ENCODE measurements at places on chromosomes 16 and 17. TPM values are rescaled to one million over a fixed set of nuclear protein-coding genes. Genes with fewer than 3 reads are reported as not detected.

The CACNG4 gene
- total RNA-seq, result not detected

The SLC5A2 gene
- not detected for total RNA-seq

The CASKIN1 gene
- 0.10 TPM for total RNA-seq

The KRTAP3-1 gene
- not detected for total RNA-seq

The OR3A3 gene
- not detected for total RNA-seq

The TBX4 gene
- not detected for total RNA-seq

The RPUSD1 gene
- 20.6 TPM for total RNA-seq

The KRT28 gene
- not detected for total RNA-seq

The FAM171A2 gene
- 0.23 TPM for total RNA-seq

The SYT17 gene
- 0.10 TPM for total RNA-seq

The ALOX15B gene
- total RNA-seq, result 1.0 TPM

The SLC16A6 gene
- 7.1 TPM for total RNA-seq

DNA sequence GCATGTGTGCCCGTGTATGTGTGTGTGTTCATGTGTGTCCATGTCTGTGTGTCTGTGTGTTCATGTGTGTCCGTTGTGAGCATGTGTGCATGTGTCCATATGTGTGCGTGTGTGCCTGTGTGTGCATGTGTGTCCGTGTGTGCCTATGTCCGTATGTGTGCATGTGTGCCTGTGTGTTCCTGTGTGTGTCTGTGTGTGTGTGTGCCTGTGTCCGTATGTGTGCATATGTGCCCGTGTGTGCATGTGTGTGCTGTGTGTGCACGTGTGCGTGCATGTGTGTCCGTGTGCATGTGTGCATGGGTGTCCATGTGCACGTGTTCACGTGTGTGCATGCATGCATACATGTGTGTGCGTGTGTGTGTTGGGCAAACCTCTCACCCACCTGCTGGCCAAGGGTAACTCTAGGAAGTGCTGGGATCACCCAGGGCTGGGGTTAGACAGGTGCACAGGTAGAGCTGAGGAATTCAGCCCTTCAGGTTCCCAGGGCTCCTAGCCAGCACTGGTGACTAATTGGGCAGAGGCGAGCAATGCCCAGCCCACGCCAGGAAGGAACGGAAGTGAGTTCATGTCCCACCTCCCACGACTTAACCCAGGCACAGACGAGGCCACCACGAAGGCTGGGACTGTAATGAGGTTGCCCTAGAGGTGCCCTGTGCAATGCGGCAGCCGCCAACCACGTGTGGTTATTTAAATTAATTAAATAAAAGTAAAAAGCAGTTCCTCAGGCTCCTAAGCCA lies 8.2 kb upstream of the CSNK1D start:
- no peak for DNase-seq

DNA sequence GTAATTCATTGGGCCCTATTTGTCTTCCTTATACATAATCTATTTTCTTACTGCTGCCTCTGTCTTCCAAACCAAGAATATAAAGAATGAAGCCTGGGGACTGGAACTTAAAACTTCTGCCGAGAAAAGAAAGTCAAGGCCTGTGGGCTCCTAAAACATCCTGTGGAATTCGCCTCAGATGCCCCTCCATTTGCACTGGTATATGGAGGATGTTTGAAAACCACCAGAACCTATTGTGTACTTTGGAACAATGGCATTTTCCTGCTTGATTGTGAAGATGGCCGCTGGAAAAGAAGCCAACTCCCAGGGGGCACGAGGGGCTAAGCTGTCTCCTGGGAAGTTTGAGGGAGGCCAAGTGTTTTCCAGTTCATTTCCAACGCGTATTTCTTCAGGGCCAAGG lies 122.4 kb downstream of the WWOX start:
- DNase-seq, result no peak

DNA sequence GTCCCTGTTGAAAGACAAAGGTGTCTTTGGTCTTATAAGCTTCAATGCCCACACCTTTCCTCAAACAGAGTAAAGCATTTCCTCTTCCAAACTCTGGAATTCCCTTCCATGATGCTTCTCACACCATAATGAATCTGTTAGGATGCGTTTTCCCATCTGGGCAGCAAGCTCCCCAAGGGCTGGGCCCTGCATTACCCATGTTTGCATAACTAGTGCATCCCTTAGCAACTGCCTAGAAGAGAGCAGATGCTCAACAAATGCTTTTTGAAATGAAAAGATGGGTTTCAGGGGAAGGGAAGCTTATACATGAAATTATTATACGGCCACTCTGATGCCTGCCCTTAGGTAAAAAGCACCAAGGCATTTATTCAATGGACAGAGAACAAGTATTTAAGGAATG lies 124.5 kb upstream of the CCL2 start:
- DNase-seq, result no peak

- no peak for DNase-seq
Observed at GRCh38 chr16:26457095-26457494, 609.6 kb upstream of the C16orf82 start.

DNA sequence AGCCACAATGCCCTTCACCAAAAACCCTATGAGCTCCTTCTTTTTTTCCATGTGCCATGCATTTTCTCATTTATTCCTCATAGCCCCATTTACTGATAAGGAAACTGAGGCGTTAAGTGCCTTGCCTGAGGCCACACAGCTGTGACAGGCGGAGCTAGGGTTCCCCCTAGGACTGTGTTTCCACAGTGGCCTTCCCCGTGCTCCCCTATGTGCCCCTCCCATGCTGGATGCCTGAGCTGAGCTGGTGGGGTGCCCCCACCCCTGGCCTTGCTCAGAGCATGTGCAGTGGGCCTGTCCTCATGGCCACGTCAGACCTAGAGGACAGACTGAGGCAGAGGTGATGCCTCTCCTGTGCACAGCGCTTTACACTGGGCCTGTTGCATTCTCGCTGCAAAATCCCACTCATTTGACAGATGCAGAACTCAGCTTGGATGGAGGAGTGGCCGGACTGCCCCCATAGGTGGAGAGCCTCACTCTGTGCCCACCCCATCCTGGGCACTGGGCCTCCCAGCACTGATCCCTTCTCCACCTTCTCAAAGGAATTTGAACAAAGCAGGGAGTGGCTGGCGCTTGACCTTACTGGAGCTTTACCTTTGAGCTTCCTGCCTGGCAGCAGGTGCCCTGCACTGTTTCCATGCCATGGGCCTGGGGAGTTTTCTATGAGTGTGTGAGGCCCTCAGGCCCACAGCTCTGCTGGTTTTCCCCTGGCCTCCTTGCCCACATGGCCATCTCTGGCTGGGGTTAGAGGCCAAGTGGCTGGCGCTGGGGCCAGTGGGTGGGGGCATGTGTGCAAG lies 2.6 kb downstream of the MAP2K3 start:
- no peak for DNase-seq

- DNase-seq, result no peak
Observed at GRCh38 chr16:89193576-89194293, 6.6 kb downstream of the SLC22A31 start.

DNA sequence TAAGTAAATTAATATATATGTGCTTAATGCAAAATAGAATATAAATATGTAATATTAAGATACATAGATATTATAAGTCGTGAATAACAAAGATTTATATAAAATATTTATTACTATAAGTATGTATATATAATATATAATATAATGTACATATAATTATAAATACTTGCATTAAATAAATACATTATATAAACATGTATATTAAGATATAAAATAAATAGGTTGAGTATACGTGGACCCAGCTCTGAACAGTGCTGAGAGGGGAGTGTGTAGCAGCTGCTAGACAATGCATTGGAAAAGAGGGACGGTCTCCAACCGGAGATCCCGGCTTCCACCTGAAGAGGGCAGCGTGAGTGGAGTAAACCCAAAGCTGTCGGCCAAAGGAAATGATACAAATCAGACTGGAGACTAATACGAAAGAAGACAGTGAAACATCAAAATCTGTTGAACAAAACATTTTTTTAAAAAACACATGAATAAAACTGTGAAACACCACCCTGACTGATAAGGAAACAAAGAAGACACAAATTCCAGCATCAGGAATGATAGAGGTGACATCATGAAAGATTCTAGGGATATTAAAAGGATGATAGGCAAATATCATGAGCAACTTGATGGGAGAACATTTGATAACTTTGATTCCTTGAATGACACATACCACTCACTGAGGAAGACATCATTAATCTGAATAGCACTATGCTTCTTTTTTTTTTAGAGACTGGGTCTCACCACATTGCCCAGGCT lies 125.4 kb upstream of the CHMP6 start:
- peak; percentile 72 for DNase-seq

DNA sequence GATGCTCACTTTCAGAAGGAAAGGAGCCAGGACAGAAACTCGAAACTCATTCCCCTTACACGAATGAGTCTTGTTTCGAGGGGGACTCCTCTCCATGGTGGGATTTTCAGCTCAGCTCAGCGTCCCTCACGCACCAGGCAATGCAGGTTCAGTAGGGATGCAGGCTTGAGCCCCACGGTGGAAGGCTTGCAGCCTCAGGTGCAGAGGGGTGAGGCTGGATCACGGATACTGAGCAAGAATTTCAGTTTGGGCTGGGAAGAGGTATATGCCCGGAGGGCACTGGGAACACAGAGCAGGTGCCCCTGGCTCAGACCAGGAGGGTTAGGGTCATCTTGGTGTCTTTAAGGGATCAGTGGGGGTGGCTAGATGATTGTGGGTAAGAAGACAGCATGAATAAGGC lies 344.9 kb upstream of the TNRC6C start:
- DNase-seq, result no peak

DNA sequence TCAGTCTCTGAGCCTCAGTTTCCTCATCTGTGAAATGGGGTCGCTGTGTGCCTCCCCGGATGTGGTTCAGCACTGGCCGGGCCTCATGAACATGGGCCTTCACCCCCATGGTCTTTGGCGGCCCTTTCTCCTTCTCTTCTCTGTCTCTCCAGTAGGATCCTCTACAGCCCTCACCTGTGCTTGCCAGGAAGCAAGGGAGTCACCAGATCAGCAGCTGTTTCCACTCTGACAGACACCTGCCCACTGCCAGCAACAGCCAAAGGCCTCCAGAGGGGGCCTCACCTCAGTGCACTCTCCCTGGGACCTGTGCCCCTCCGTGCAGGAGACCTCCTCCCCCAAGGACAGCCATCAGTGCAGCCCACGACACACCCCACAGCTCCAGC lies 89.4 kb downstream of the C16orf78 start:
- no peak for DNase-seq

DNA sequence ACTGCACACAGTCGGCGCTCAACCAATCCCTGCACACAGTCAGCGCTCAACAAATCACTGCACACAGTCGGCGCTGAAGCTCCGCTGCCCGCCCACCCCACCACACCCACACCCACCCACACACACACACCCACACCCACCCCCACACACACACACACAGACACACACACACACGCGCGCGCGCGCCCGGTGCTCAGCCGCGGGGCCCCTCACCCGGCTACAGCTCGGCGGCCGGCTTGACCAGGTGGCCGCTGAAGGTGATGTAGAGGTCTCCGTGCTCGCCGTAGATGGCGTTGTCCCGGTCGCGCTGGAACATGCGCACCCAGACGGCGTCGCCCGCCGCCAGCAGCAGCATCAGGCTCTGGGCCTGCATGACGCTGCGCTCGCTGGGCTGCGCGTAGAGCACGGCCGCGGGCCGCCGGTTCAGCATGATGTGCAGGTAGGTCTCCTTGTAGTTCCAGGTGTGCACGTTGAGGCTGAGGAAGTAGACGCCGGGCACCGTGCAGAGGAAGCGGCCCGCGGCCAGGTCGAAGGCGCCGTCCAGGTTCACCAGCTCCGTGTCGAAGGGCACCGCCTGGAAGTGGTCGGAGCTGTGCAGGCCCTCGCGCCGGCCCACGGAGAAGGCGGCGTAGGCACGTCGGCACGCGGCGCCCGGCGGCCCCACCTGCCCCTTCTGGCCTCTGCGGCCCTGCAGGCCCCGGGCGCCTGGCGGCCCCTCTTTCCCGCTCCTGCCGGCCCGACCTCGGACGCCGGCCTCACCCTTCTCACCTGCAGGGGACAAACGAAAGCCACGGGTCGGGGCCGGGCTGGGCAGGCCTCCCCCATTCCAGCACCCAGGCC lies 2.5 kb downstream of the C1QTNF8 start:
- DNase-seq, result no peak

- DNase-seq, result no peak
Observed at GRCh38 chr17:43068570-43069367, 43.7 kb downstream of the RND2 start.

DNA sequence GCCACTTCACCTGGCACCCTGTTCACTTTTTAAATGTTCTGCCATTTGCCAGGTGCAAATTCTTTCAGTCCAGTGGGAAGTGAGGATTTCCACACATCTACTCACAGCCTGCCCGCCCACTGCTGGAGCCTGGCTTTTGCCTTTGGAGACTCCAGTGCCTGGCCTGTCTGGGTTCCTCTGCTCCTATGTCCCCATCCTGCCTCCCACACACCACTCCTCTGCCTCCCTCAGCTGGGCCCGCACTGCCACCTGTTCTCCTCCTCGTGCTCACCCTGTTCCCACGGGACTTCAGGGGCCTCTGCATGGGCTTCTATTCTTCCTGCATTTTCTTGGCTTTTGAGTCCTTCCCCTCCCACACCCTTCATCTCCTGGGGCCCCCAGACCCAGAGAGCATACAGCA lies 7.9 kb upstream of the NDRG4 start:
- DNase-seq, result no peak

- no peak for DNase-seq
Observed at GRCh38 chr17:46770818-46771560, 47.5 kb downstream of the WNT3 start.

GRCh38 chr17:28112181-28112580 lies 69.7 kb downstream of the NLK start:
- DNase-seq, result no peak

GRCh38 chr17:69871318-69871717 lies 203.7 kb upstream of the KCNJ16 start:
- no peak for DNase-seq

DNA sequence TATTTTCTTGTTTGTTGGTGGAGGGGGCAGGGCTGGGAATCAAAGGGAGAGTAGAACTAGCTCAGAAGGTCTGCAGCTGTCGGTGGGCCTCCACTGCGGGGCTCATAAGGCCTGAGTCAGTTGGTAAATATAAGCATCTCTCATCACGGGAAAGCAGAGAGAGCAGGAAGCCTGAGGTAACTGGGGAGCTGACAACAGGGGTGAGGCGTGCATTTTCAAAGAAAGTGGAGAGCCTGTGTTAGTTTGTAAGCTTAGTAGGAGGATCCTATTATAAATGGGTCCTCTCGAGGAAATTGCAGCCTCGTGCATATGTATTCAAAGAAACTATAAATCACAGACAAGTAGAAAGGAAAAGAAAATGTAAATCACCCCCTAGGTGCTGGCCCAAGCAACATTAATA lies 221.0 kb upstream of the CDH13 start:
- DNase-seq, result no peak

GRCh38 chr17:3980381-3981014 lies 16.3 kb upstream of the ATP2A3 start:
- no peak for DNase-seq

GRCh38 chr16:54200720-54201119 lies 85.9 kb downstream of the IRX3 start:
- no peak for DNase-seq

DNA sequence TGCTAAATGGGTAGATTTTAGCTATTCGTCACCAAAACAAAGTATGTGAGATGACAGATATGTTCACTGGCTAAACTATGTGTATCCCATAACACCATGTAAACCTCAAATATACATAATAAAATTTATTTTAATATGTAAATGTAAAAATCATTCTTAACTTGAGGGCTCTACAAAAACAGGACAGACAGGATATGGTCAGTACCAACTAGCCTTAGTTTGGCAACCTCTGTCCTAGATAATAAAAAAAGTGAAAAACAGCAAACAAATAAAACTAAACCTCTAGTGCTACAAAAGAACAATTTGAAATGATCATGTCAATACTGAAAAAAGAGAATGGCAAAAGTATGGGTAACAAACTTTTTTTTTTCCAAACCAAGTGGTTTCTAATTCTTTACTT lies 33.8 kb downstream of the NCOR1 start:
- no peak for DNase-seq

Measured in gastrocnemius medialis (tissue), 4 donors.